ENCODE measurements at places on chromosomes 1 and 21.

- DNase-seq: no peak
Observed at GRCh38 chr1:172450524-172450885, 6.6 kb upstream of the PIGC start.

GRCh38 chr21:35088319-35088771 lies 39.2 kb upstream of the RUNX1 start:
- no peak for DNase-seq

DNA sequence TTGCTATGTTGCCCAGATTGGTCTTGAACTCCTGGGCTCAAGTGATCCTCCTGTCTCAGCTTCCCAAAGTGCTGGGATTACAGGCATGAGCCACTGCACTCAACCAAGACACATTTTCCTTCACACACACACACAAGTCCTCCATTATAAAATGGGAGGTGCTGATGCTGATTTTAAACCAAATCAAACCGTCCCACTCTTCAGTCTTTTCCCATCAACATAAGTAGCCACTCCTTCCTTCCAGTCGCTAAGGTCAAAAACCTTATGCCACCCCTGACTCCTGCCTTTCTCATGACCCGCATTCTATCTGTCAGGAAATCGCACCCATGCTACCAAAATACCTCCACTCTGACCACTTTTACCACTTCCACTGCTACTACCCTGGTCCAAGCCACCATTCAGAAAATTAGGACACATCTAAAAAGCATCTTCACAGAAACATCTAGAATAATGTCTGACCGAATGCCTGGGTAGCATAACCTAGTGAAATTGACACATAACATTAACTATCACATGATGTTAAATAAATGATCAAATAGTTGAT lies 28.0 kb upstream of the IFNGR2 start:
- no peak for DNase-seq

- DNase-seq: no peak
Observed at GRCh38 chr1:173064011-173064410, 13.3 kb upstream of the TNFSF18 start.

GRCh38 chr21:37363936-37364335 lies 2.6 kb upstream of the DYRK1A start:
- no peak for DNase-seq

- no peak for DNase-seq
Observed at GRCh38 chr1:40838980-40839942, 22.9 kb downstream of the CITED4 start.

GRCh38 chr1:94327001-94327690 lies 89.8 kb upstream of the ARHGAP29 start:
- DNase-seq: peak; percentile 49

GRCh38 chr1:2124446-2125198 lies 70.0 kb downstream of the FAAP20 start:
- DNase-seq: no peak

- DNase-seq: no peak
Observed at GRCh38 chr1:100152271-100152670, 19.3 kb downstream of the TRMT13 start.
